Uterus (tissue), 4 donors: ENCODE measurements at places on chromosomes 2 and 18.

DNA sequence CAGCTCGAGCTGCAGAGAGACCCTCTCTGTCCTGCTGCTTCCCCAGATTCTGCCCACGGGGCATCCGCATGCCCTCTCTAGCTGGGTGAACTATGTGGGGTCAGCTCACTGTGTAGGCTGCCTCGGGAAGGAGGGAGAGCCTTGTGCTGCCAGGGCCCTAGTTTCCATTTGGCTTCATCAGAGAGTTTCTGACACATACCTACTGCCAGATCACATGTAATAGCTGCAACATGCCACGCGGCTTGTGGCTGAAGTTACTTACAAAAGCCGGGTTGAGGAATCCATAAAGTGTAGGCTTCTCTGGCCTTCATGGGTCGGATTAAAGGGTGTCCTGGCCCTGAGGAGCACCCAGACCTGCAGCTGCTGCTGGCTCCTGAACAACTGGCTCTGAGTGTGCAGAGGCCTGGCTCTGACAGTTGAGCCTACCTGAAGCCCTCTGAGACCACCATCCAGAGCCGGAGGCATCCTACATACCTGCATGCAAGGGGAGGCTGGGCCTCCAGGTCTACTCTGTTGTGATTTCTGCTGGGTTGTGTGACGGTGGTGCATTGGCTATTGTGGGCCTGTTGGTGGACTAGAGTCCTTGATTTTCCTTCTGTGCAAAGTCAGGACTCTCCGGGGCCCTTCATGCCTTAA, 130.0 kb downstream of the SH3RF3 start:
- no peak for DNase-seq

- DNase-seq = no peak
Measured at GRCh38 chr2:16216558-16216945, 276.2 kb downstream of the MYCN start.

DNA sequence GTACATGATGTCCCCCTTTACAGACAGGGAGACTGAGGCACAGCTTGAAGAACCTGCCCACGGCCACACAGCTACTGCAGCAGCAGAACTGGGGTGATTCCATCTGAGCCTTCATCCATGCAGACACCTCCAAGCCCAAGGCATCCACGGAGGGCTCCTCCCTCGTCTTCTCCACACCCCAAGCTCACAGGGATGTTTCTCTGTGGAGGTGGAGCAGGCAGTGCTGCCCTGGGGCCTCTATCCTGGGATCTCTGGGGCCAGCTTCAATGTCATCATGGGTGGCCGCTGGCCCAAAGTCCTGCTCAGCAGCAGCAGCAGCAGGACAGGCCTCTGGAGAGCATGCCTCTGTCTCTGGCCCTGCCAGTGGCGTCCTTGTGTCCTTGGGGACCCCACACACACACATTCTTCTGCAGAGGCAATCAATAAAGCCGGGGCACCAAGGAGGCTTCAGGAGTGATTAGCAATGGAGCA, 31.2 kb downstream of the ADI1 start:
- peak; percentile 8 for DNase-seq

GRCh38 chr2:1446301-1446700, 33.0 kb downstream of the TPO start:
- no peak for DNase-seq

DNA sequence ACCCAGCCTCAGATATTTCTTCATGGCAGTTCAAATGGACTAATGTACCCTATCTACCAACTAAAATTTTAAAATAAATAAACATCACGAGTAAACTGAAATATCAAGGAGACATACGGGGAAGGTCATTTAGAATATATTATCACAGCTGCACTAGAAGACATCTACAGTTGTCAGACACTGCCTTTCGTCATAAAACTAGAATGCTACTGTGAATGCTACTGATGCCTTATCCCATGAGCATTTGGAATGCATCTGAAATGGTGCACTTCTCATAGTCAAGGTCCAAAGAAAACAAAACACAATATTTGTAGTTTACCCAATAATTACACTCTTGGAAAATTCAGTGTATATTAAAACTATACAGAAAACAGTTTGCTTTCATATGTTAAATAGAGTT, 165.2 kb downstream of the MREG start:
- no peak for DNase-seq
